ENCODE measurements at places on chromosomes 11 and 22.

GRCh38 chr22:48555606-48556005 is 1272.1 kb downstream of the BRD1 start:
- DNase-seq = no peak
- no peaks in the 10 kb centered on the region for H3K4me1 ChIP-seq
- no peak overlapping the region for H3K27ac ChIP-seq
- H3K36me3 ChIP-seq = no peaks in the 10 kb centered on the region
- H3K27me3 ChIP-seq = no peaks in the 10 kb centered on the region

DNA sequence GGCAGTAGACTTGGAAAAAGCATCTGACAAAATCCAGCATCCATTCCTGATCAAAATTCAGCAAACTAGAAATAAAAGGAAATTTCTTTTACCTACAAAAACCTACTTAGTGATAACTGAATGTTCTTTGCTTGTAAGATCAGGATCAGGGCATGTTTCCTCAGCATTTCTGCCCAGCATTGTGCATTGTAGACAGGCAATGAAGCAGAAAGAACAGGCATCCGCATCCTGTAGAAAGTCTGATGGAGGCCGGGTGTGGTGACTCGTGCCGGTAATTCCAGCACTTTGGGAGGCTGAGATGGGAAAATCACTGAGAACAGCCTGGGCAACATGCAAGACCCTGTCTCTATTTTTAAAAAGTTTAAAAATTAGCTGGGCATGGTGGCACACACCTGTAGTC is 32.5 kb upstream of the PANX2 start:
- H3K4me1 ChIP-seq = no peaks in the 10 kb centered on the region
- no peak for DNase-seq
- H3K4me3 ChIP-seq = no peak overlapping the region
- H3K27me3 ChIP-seq = no peaks in the 10 kb centered on the region
- H3K27ac ChIP-seq = no peak overlapping the region

- H3K36me3 ChIP-seq = no peaks in the 10 kb centered on the region
- no peaks in the 10 kb centered on the region for H3K4me1 ChIP-seq
- no peaks in the 10 kb centered on the region for H3K27me3 ChIP-seq
- no peak overlapping the region for H3K4me3 ChIP-seq
- no peak overlapping the region for H3K27ac ChIP-seq
- DNase-seq = no peak
Measured at GRCh38 chr11:115775846-115776245, 271.6 kb upstream of the CADM1 start.

DNA sequence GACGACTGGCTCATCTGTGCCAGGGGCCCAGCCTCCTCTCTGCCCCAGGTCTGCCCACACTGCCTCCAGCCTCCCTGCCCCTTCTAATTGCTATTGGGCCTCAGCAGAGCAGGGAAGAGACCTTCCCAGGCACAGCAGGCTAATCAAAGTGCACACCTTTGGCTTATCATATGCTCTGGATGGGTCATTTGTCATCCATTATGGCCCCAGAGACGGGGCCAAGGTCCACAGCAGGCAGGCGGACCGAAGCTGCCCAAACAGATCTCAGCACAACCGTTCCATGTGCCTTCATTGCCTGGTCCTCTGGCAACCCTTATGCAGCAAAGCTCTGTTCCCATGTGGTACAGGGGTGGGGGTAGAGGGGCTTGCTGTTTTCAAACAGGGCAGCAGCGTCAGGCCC is 66.6 kb downstream of the TP53I11 start:
- H3K27ac ChIP-seq = no peak overlapping the region
- no peaks in the 10 kb centered on the region for H3K4me1 ChIP-seq
- H3K4me3 ChIP-seq = no peak overlapping the region
- peaks cover 15% of the 10 kb centered on the region for H3K36me3 ChIP-seq
- H3K27me3 ChIP-seq = no peaks in the 10 kb centered on the region
- DNase-seq = no peak

DNA sequence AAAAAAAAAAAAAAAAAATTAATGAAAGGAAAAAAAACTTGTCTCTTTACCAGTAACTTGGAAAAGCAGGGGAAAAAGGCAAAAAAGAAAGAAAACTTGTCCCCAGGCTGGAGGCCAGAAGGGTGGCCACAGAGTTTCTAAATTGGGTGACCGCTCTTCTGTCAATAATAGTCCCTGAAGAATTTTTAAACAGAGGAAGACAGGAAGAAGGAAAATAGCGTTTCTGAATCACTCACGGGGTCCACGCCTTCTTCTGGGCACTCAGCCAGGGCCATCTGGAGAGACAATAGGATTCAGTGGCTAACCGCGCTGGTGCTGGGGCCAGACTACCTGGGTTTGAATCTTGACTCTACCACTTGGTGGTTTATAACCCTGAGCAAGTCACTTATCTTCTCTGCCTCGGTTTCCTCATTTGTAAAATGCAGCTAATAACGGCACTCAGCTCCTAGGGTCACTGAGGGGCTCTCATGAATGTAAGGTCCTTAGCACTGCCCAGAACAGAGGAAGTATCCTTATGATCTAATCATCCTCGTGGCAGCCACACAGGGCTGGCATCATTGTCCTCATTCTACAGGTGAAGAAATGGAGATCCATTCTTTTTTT is 7.0 kb downstream of the C11orf86 start:
- no peaks in the 10 kb centered on the region for H3K4me1 ChIP-seq
- H3K4me3 ChIP-seq = no peak overlapping the region
- H3K36me3 ChIP-seq = no peaks in the 10 kb centered on the region
- no peaks in the 10 kb centered on the region for H3K27me3 ChIP-seq
- no peak overlapping the region for H3K27ac ChIP-seq

GRCh38 chr11:72380132-72380503 is 54.2 kb downstream of the CLPB start:
- H3K4me1 ChIP-seq = no peaks in the 10 kb centered on the region
- no peak for DNase-seq
- H3K27ac ChIP-seq = no peak overlapping the region
- H3K27me3 ChIP-seq = no peaks in the 10 kb centered on the region

DNA sequence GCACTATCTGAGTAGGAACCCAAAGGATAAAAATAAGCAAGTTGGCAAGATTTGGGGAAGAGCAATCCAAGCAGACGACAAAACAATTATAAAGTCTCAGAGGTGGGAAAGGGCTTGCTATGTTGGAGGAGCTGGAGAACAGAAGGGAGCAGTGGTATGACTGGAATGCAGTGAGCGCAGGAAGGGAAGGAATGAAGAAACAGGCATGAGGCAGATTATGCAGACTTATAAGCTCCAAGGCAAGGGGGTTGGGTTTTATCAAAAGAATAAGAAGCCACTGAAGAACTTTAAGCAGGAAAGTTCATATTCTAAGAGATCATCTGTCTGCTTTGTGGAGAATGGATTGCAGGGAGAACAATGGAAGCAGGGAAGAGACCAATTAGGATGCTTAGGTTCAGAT is 31.7 kb downstream of the PGM2L1 start:
- no peaks in the 10 kb centered on the region for H3K4me1 ChIP-seq
- DNase-seq = no peak
- no peaks in the 10 kb centered on the region for H3K27me3 ChIP-seq

DNA sequence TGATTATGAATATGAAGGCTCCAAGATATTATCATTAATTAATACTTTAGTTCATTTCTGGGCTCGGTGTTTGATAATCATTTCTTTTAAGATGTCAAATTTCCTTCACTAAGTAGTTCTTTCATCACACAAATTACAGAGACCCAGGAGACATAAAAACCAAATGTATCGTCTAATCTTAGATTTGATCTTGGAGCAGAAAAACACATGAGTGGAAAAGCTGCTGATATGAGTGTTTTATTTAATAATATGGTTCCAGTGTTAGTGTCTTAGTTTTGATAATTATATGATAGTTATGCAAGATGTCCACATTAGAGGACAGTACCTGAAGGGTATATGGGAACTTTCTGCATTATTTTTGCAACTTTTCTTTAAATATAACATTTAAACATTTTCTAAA is 494.5 kb upstream of the RAG2 start:
- H3K36me3 ChIP-seq = no peaks in the 10 kb centered on the region
- H3K27ac ChIP-seq = no peak overlapping the region
- H3K27me3 ChIP-seq = no peaks in the 10 kb centered on the region
- no peaks in the 10 kb centered on the region for H3K4me1 ChIP-seq
- DNase-seq = no peak

DNA sequence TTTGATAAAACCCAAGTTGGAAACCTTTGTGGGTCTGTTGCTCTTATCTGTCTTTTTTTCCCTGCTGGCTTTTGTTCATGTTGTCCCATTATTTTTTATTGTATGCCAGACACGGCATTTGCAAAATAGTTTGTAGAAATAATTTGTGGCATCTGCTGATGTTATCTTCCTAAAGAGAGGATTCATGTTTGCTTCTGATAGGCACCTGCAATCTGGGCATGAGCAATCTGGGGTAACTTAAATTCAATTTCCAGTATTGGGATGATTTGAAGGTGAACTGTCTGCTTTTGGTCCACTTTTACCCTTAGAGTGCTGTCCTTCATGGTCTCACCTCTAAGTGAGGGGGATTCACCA is 126.9 kb downstream of the CEP164 start:
- H3K27me3 ChIP-seq = no peaks in the 10 kb centered on the region
- no peak overlapping the region for H3K4me3 ChIP-seq
- DNase-seq = no peak
- no peaks in the 10 kb centered on the region for H3K36me3 ChIP-seq
